ENCODE measurements at places on chromosomes 11 and 22.

- DNase-seq = no peak
Observed at GRCh38 chr11:102683277-102683676, 22.3 kb downstream of the MMP27 start.

GRCh38 chr11:128174465-128175291, 412.7 kb downstream of the ETS1 start:
- peak; percentile 67 for DNase-seq

- DNase-seq = peak; percentile 34
Observed at GRCh38 chr22:38228873-38229740, 27.3 kb downstream of the MAFF start.

DNA sequence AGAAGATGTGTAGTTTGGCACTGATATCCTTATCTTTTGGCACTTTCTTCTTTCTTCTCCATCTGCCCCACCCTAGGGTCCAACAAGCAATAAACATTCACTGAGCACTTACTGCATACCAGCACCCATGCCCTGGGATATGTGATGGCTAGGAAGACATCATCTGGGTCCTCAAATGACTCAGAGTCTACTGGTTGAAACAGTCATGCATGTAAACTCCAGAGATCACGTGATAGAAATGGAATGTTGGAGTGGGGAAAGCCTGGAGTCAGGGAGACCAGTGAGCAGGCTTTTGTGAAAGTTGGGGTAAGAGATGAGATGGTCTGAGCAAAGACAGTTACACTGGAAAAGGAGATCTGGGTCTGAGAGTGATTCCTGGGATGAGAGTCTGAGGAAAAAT, 724.9 kb upstream of the TENM4 start:
- DNase-seq = no peak

GRCh38 chr11:58578136-58578634, 678 bp upstream of the ZFP91 start:
- peak; percentile 97 for DNase-seq

- DNase-seq = no peak
Observed at GRCh38 chr11:124644426-124645280, 22.0 kb downstream of the TBRG1 start.

GRCh38 chr11:95352733-95353346, 121.8 kb upstream of the SESN3 start:
- no peak for DNase-seq

- no peak for DNase-seq
Observed at GRCh38 chr11:23097891-23098290, 237.6 kb upstream of the CCDC179 start.

DNA sequence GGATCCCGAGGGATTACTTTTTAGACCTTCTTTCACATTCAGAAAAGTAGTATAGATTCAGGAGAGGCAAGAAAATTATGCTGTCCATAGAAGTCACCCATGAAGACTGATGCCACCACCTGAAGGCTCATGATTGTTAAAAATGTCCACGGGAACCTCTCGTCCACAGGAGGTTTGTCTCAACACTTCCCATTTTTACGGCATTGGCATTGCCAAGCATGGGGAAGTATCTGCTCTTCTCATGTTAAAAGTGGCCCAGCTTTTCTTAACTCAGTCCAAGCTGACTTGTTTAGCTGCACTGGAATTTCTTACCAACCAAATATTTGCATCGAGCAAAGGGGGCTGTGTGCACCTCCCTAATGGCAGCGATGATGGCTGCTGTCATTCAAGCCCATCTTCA, 9.6 kb downstream of the CDPF1 start:
- no peak for DNase-seq
